CD4-positive, alpha-beta T cell (primary cell): ENCODE measurements at places on chromosomes 5 and 9.

DNA sequence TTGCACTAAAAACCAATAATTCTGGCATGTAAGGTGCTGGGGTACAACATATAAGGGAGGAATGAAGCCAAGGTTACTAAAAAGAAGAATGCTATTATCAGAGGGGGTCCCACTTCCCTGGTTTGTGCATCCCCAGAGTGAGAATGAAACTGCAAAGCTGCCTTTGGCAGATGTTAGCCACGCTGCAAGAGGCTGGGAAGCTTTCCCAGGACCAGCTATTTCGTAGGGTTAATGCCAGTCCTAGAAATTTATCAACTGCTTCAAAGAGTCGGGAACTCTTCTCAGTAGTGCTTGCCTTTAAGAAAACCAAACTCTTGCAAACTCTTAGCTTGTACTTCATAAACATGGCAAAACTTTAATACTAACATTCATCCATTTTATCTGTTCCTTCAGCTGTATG, 87.5 kb upstream of the NR5A1 start:
- no peak for DNase-seq

DNA sequence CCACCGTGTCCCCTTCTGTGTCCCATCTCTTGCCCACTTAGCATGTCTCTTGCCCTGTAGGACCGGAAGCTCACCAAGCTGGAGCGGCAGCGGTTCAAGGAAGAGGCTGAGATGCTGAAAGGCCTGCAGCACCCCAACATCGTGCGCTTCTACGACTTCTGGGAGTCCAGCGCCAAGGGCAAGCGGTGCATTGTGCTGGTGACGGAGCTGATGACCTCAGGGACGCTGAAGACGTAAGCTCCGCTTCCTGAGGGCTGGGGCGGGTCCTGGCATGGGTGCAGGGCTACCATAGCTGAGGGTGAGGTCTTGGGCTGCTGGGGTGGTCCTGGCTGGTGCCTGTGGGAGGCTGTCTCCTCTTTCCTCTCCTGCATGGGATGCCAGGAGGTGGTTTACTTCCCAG, 45.7 kb downstream of the WNK2 start:
- DNase-seq = no peak

DNA sequence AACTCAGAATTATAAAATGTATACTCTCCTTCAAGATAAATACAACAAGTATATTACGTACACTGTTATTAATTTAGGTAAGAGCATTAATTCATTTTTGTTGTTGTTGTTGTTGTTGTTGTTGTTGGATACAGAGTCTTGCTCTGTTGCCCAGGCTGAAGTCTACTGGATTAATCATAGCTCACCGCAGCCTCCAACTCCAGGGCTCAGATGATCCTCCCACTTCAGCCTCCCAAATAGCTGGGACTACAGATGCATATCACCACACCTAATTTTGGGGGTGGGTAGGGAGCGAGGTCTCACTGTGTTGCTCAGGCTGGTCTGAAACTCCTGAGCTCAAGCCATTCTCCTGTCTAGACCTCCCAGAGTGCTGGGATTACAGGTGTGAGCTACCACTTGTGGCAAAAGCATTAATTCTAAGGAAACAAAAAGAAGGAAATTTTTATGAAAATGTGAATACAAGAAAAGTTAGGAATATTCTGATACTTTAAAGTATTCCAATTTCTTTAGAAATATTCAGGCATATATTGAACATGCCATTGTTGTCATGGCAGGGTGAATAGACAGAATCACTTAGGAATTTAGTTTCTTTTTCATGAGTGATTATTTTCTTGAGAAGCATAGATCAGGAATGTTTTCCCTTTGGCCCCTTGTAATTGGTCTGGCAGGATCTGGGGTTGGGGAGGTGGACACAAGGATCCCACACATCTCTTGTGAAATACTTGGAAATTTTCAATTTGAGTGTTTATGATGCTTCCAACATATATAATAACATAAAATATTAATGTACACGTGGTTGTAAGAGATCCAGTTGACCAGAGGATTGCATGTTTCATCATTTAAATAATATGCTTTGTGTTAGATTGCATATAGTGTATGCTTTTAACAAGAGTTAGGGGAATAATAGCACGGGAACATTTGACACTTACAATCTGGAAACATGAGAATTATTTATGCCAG, 263.6 kb downstream of the FANCC start:
- DNase-seq = no peak

DNA sequence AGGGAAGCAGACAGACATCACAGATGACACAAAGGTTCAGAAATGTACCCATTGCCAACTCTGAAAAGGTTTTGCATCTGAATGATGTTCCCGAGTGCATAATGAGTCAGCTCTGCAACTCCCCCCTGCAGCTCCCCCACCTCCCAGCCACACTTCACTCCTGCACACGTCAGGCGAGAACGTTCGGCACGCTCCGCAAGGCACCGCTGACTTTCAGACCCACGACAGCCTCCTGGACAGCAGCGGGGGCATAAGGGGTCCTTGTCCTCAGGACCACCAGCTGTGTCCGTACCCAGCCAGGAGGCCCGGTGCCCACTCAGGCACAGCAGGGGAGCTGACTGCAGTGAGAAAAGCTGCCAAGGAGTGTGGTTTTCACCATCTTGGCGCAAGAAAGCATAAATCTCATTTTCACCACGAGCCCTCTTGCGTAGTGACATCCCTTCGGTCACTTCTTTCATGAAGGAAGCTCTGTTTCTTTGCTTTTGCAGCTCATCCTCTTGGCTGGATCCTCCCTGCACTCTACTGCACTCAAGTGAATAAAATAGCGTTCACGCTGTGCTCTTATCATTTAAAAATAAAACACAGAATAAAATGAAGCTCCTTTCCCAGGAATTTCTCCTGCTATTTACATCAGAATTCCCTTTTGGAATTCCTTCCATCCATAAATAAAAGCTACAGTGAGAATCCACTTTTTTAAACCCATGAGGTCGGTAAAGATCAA, 9.9 kb downstream of the GFPT2 start:
- no peak for DNase-seq

DNA sequence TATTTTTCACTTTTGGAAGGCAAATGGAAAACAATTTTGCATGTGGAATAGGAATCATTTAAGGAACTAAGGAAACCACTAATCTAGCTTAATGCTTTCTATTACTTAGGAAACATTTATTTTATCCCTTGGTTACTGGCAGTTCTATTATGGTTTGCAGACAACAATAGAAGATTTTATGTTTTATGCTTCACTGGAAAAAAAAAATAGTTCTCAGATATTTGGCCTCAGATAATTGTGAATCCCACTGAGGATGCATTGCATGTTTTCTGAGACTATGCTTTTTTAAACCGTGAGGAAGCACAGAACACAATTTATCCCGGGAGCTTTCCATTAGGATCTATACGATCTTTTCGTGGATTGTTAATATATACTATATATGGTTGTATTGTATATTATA, 356.9 kb downstream of the CSNK1G3 start:
- DNase-seq = no peak

- DNase-seq = no peak
These were observed 109.9 kb upstream of the DAB2 start for GRCh38 chr5:39534690-39535089.

DNA sequence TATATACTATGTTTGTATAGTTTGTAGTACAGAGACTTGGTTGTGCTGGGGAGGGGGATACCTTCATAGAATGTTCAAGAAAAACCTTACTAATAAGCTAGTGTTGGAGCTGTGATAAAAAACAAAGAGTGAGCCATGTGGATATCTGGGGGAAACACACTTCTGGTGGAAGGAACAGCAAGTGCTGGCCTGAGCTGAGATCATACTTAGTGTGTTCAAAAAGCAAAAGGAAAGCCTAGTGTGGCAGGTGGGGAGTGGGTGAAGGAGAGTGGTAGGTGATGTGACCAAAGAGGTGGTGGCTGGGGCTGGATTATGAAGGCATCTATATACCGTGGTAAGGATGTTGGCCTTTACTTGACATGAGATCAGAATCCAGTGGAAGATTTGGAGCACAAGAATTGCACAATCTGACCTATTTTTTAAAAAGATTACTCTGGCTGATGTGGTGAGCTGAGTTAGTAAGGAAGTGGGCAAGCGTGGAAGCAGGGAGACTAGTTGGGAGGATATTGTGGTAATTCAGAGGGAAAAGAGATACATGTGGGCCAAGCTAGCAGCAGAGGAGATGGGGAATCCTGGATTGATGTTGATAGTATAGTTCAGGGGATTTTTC, 26.6 kb downstream of the PALM2AKAP2 start:
- no peak for DNase-seq

DNA sequence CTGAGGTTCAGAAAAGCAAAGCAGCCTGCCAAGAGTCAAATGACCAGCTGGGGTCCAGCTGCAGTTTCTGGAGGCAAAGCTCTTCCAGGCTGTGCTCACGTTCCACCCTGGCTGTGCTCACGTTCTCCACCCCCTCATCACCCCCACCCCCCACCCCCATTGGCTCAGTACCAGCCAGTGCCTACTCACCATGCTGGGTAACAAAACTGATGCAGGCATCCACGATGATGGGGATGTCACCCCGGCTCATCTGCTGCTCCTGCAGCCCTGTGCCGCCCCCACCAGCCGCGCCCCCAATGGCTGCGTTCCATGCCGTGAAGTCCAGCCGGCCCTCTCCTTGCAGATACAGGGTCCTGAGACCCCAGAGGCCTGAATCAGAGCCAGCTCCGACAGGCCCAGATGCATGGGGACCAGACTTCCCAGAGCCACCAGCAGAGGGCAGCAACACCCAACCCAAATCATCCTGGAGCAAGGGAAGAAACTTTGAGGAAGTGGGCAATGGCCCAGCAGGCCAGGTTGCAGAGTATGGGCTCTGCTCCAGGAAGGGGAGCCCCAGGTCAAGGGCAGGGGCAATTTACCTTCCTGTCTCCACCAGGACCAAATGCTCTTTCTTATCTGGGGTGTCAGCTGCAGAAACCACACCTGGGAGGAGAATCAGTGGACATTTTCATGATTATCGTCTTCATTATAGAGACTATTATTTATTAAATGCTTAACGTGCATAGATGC, 13.7 kb upstream of the FCHSD1 start:
- peak; percentile 68 for DNase-seq

DNA sequence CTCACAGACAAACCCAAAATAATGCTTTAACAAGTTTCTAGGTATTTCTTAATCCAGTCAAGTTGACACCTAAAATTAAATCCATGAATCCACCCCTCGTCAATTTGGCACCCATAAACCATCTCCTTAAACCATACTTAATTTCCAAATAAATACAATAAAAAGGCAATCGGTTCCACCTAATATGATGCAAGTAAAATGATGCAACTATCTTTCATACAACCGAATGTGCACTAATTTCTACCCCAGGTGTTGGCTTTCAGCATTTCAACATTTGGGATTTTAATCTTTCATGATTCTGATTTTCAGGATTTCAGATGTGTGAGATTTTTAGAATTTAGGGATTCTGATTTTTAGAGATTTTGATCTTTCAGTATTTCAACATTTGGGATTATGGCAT, 17.3 kb downstream of the PRKAA1 start:
- no peak for DNase-seq

DNA sequence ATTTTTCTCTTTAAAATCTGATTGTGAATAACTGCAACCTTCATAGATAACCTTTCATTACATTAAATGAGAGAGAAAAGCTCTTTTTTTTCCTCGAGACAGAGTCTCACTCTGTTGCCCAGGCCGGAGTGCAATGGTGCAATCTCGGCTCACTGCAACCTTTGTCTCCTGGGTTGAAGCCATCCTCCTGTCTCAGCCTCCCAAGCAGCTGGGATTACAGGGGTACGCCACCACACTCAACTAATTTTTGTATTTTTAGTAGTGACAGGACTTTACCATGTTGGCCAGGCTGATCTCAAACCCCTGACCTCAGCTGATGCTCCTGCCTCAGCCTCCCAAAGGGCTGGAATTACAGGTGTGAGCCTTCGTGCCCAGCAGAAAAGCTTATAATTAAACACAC, 69.9 kb upstream of the ERBIN start:
- no peak for DNase-seq

DNA sequence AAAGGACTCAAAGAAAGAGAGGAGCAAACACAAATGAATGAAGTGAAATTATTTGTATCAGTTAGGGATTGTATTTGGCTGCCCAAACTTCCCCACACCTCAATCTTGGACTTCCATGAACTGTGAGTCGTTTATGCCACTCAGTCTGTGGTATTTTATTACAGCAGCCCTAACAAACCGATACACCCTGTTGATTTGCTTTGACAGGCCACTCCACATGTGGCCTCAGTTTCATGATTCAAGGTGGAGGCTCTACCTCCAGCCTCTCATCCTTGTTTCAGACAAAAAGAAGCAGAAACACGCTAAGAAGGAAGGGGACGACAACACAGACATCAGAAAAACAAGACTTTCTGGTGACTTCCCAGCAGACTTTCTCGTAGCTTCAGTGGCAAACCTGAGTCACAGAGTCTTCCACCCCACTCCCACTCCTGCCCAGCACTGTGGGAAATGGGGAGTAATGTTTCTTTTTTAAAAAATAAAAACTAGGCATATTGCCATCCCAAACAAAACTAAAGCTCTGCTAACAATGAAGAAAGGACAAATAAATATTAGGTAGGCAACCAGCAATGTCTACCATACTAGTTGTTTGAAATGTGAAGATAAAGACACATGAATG, 52.2 kb upstream of the ABCA1 start:
- DNase-seq = no peak

- no peak for DNase-seq
These were observed 15.1 kb downstream of the TCOF1 start for GRCh38 chr5:150372639-150373038.

DNA sequence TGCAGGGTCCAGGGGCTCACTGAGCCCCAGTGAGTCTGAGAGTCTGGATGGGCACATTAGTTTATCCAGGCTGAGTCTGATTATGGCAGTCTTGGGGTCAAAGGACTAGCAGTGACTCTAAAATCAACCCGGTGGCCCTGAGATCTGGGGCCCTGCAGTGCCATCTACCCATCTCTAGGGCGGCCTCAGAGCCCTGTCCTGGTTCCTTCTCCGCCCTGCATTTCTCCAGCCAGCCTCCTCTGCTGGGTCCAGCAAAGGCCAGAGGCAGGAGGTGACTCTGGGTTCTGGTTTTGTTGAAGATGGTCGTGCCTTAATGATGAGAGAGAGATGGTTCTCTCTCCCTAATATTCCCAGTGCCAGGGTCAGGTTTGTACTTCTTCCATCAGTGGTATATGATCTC, 15.0 kb downstream of the DCANP1 start:
- no peak for DNase-seq

DNA sequence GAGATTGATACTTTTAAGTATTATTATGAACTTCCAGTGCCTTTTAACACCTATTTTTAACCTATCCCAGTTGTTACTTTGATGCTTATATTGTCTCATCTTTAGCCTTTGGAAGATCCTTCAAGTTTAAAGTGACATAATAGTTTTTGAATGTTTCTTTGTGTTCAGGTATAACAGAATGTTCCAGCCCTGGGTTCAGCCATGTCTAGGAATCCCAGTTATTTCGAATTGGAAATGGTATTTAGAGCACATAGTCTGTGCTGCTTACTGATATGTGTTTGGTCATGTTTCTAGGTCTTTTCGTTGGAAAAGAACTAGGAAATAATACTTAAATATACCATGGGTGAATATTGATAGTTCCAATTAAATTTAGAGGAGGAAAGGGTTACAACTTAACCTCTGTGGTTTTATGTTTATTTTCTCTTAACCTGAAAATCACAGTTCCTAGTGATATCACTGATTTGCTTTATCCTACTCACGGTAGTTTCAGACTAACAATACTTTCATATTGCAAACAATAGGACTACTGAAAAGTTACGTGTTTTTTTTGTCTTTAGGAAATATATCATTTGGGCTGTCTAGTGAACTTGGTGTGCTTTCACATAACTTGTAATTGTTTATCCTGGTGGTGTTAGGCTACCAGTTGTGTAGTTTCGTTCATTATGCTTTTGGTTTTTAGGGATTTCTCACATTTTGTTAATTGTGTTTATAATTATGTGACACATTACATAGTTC, 37.8 kb downstream of the UHRF2 start:
- no peak for DNase-seq
